ENCODE measurements at places on chromosomes 4 and X. TPM values are rescaled to one million over a fixed set of nuclear protein-coding genes. Genes with fewer than 3 reads are reported as not detected.

The CDS1 gene
- 0.12 TPM for total RNA-seq

DNA sequence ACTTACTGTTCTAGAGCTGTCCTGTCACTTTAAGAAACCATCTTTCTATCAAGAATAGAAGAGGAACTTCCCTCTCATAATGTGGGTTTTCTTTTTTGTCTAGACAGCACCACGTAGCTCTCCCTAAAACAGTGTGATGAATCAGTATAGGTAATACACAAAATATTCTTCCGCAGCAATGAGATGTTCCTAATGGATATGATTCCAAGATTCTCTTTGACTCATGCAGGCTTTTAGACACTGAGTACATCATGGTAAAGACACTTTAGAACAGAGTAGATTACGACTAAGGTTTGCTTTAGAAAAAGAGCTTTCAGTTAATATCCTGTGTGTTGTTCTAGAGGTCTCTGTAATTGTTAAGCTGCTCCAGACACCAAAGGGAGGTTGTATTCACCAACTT is 69.8 kb downstream of the PTTG2 start:
- no peak for DNase-seq

GRCh38 chr4:89586864-89587263 is 250.1 kb downstream of the SNCA start:
- no peak for DNase-seq

DNA sequence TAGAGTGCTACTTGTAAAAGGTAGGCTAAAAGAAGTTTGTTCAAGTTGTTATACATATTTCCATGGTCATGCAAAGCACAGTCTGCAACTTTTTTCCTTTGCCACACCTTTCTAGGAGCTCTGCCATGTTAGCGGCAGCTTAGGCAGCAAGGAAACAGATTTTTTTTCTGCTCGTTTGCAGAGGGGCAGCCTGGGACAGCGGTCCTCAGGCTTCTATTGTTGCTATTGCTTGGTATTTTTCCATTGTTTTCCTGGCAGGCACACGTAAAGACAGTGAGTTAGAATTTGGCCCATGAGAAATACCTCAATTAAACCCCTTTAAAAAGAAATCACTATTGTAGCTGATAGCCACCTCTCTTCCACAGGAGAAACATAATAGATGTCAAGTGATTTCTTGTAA is 391.4 kb downstream of the SH2D1A start:
- no peak for DNase-seq

DNA sequence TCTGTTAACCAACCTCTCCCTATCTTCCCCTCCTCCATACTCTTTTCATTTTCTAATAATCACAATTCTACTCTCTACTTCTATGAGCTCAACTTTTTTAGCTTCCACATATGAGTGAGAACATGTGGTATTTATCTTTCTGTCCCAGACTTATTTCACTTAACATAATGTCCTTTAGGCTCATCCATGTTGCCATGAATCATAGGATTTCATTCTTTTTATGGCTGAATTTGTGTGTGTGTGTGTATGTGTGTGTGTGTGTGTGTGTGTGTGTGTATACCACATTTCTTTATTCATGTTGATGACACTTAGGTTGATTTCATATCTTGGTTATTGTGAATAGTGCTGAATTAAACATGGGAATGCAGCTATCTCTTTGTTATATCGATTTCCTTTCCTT is 37.4 kb downstream of the RUFY3 start:
- no peak for DNase-seq

- DNase-seq, result no peak
Observed at GRCh38 chr4:26647523-26648224, 63.8 kb downstream of the TBC1D19 start.

DNA sequence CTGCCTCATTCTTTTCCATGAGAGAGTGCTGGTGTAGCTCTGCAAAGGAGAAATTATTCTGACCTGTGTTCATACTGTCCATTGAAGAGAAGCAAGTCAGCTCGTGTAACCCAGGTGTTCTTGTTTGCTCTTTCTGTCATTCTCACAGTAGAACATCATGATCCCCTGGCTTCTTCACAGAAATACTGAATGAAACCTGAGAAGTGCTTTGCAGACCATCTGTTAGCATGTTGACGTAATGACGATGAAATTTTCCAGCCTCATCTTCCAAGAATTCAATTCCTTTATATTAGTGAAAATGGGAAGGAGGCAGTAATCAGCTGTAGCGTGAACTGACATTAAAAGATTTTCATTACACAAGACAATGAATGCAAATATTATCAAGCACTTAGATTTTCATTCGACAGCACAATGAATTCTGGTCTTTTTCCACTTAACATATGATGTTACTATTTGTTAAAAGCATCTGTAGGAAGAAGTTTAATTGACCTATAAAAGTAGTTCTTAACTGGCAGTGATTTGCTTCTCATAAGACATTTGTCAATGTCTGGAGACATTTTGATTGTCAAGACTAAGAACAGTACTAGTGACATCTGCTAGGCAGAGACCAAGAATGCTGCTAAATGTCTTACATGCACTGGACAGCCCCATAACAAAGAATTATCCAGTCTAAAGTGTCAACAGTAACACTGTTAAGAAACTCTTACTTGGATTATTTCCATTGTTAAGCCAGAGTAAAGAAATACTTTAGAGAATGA is 246.3 kb downstream of the BANK1 start:
- DNase-seq, result no peak

DNA sequence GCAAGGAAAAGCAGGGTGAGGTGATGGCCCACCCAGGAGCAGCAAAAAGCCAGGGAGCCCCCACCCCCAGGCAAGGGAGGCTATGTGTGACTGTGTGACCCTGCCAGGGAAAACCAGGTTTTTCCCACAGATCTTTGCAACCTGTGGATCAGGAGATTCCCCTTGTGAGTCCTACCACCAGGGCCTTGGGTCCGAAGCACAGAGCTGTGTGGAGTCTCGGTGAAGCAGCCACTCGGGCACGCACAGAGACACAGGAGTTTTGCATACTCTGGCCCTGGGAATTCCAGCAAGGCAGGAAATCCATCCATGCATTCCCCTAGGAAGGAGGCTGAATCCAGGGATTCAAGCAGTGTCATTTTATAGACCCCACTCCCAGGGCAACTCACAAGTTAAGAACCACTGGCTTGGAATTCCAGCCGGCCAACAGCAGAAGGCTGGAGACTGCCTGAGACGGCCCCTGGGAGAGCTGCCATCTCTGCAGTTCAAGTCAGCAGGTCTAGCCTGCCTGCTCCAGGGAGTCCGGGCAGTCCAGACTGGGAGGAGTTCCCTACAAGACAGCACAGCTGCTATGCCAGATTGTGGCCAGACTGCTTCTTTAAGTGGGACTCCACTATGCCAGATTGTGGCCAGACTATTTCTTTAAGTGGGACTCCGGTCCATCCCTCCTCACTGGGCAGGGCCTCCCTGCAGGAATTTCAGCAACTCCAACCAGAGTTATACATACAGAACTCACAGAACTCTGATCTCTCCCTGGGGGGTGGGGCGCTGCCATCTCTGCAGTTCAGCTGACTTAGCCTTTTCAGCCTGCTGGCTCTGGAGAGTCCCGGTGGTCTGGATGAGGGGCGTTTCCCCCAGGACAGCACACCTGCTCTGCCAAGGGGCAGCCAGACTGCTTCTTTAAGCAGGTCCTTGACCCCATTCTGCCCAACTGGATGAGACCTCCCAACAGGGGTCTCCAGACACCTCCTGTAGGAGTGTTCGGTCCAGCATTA is 85.1 kb upstream of the ADAD1 start:
- DNase-seq, result no peak

DNA sequence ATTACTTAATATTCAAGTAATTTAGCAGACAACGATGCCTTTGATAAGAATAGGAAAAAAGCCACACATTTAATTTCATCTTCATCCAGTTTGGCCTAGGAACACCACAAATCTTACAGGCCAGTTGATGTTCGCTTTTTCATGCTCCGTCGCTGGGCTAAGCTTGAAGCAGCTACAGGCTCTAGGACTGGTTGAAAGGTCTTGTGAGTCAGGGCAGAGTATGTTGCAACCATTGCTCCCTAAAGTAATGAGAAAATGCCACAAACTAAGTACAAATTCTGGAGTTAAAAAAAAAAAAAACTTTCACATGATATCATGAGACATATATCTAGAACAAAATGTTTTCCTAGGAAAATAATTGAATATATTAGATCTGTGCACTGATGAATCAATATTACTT is 123.8 kb downstream of the RPS6KA6 start:
- no peak for DNase-seq

The ZNF711 gene
- 1.4 TPM for total RNA-seq

The MAGEB2 gene
- total RNA-seq, result not detected

DNA sequence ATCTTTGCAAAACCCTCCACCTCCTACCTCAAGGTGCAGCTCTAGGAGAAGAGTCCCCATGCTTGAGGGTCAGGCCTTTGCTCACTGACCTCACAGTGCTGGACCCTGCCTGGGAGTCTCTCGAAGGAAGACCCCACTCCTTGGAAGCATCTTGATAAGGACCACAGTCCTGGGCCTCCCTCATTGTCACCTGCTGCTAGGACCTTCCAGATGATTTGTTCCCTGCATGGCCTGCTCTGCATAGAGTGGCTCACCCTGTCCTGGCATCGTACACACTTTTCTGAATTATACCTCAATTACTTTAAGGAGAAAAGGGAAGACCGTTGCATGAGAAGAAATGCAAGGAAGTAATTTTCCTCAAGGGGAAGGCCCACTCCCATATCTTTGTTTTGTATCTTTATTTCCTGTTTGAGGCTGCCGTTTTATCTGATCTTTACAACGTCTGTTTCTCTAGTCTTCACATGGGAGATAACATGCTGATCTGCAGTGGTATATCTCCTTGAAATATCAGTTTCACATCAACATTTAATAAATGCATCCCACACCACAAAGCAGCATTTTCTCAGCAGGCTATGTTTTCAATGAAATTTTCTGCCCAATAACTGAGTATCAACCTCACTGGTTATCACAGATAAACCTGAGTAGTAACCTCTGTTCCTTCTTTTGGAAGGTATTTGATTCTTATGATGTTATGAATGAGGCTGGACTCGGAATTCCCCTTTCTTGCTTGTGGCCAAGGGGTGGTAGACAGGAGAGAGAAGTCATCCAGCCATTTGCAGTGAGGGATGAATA is 15.0 kb upstream of the AKAP17A start:
- no peak for DNase-seq

- DNase-seq, result peak; percentile 65
Observed at GRCh38 chr4:97507587-97508245, 635.6 kb downstream of the STPG2 start.

The TCEAL4 gene
- total RNA-seq, result 62.0 TPM

- DNase-seq, result no peak
Observed at GRCh38 chr4:24671849-24672248, 87.5 kb upstream of the DHX15 start.

GRCh38 chr4:84167564-84167963 is 331.5 kb downstream of the NKX6-1 start:
- no peak for DNase-seq

The ERCC6L gene
- total RNA-seq, result 1.2 TPM

GRCh38 chrX:103791826-103792485 is 15.3 kb downstream of the PLP1 start:
- DNase-seq, result no peak

The CXorf49 gene
- total RNA-seq, result not detected

The MAGEB1 gene
- not detected for total RNA-seq

DNA sequence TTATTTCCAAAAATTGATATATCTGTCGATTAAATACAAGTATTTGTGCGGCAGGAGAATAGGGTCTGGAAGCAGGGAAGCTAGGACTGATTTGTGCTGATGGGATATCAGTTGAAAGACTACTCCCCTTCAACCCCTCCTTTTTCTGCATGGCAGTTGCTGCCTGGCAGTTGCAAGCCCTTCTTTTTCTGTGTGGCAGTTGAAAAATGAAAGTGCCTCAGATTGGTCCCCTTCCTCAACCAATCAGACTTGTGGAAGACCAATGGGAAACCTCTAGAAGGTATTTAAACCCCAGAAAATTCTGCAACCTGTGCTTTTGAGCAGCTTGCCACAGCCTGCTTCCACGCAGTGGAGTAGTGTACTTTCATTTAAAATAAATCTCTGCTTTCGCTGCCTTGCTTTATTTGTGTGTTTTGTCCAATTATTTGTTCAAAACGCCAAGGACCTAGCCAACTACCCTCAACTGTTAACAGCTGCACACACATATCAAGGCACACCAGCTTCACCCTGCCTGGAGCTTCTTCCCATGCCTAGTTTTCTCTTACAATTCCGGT is 1.5 kb upstream of the TMA16 start:
- no peak for DNase-seq

- no peak for DNase-seq
Observed at GRCh38 chr4:40307627-40308497, 27.3 kb upstream of the CHRNA9 start.

- DNase-seq, result no peak
Observed at GRCh38 chr4:129917651-129918050, 821.7 kb downstream of the C4orf33 start.

The FAM53A gene
- 7.8 TPM for total RNA-seq

GRCh38 chrX:44157283-44157682 is 184.1 kb upstream of the NDP start:
- DNase-seq, result no peak

- no peak for DNase-seq
Observed at GRCh38 chr4:112451831-112452230, 64.1 kb downstream of the NEUROG2 start.

The ADGRA3 gene
- total RNA-seq, result 15.4 TPM

GRCh38 chr4:132195176-132195575 is 953.9 kb upstream of the PCDH10 start:
- no peak for DNase-seq

DNA sequence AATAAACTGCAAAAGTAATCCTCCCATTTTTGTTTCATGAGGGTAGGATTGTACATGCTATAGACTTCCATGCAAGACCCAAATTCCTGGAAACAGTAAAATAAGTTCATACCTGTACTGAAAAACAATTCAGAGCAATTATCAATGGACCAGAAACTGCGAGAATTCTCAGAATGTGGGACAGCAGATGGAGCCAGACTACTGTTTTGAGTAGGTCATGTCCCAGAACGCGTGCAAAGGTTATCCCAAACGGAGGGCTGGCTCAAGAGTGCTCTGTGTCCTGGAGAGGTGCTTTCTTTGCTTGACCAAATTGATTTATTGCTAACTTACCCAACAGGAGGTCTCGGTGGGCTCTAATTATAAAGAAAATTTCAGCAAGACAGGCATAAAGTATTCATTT is 1.7 kb upstream of the MAGEH1 start:
- no peak for DNase-seq

GRCh38 chrX:110750526-110751189 is 45.0 kb downstream of the CHRDL1 start:
- DNase-seq, result no peak

- no peak for DNase-seq
Observed at GRCh38 chr4:102216666-102217065, 128.6 kb downstream of the SLC39A8 start.

GRCh38 chrX:39445336-39445735 is 644.1 kb downstream of the MID1IP1 start:
- no peak for DNase-seq

The GPR50 gene
- not detected for total RNA-seq

Data from glomerular endothelial cell (primary cell).